ENCODE measurements at places on chromosomes 2 and 18.

DNA sequence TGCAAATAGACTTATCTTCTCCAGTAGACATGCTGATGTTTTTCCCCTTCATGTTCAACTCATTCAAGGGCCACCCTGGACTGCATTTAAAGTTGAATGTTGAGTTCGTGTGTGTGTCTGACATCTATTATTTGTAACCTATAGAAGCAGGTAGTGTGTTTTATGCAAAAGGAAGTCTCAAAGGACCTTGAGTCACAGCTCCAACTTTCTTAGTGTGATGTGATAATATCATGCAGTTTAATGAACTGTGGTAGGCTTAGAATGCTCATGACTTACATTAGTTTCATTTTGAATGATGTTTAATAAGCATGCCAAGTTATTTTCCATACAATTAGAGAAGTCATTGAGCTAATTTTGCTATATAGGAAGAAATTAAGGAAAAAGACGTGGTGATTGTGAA lies 67.9 kb downstream of the CERS6 start:
- DNase-seq = no peak

DNA sequence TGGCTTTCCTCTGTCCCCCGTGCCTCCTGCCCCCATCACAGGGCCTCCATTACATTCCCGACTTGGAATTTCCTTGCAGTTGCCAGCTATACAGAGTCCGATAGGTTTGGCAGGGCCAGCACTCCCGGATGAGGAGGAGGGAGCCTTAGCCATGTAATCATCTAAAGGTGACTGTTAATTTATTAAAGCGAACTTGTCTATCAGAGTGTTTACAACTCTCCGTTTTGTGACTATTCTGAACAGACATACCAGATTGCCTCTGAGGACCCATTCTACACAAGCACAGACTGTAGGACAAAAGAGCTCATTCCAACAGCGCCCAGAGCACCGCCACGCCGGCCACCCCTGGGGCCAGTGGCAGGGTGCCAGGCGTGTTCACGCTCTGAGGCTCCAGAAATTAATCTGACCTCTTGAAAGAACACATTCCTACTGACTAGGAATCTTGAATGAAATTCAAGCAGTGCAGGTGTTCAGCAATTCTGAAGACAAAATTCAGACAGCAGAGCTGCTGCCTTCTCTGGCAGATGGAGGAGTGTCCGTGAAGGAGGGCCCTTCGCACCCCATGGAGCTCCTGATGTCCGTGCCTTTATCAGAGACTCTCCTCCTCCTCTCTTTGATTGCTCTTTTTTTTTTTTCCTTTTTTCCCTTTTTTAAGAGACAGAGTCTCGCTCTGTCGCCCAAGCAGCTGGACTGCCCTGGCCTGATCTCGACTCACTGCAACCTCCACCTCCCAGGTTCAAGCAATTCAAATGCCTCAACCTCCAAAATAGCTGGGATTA lies 58.1 kb upstream of the RALBP1 start:
- DNase-seq = no peak

DNA sequence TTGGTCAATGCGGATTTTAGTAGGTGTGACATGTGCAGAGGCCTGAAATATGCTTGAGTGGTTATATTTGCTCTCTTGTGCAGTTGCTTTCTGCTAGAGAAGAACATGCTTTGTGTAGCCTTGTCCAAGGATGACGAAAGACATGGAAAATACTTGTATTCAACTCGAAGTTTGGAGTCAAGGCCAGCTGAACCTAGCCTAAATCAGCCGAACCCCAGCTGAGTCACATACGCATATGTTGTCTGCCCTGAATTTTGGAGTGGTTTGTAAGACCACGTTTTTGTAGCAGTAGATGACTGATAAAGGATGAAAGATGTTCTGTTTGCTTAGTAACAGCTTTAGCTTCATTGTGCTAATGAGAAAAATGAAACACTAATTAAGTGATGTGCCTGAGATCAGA lies 22.5 kb upstream of the SPAG16 start:
- DNase-seq = no peak

- no peak for DNase-seq
Measured at GRCh38 chr2:123451542-123451941, 573.5 kb upstream of the CNTNAP5 start.

DNA sequence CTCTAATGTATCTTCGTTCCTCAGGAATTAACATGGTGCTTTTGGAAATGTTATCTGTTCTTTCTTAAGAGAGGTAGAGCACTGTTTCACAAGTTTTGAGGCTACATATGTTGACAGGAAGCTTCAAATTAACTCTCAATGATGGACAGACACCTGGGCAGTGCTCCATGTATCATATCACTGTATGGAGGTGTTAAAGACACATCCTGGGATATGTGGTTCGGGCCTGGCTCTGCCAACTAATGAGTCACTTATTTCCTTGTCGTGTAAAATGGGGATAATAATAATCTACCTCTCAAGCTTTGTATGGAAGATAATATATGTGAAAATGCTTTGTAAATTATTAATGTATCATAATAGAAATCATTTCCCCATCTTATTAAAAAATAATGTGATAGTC lies 90.2 kb downstream of the PARD3B start:
- no peak for DNase-seq

- no peak for DNase-seq
Measured at GRCh38 chr2:237642038-237642734, 14.8 kb downstream of the LRRFIP1 start.

GRCh38 chr2:240300261-240300821 lies 135.1 kb upstream of the GPC1 start:
- no peak for DNase-seq

DNA sequence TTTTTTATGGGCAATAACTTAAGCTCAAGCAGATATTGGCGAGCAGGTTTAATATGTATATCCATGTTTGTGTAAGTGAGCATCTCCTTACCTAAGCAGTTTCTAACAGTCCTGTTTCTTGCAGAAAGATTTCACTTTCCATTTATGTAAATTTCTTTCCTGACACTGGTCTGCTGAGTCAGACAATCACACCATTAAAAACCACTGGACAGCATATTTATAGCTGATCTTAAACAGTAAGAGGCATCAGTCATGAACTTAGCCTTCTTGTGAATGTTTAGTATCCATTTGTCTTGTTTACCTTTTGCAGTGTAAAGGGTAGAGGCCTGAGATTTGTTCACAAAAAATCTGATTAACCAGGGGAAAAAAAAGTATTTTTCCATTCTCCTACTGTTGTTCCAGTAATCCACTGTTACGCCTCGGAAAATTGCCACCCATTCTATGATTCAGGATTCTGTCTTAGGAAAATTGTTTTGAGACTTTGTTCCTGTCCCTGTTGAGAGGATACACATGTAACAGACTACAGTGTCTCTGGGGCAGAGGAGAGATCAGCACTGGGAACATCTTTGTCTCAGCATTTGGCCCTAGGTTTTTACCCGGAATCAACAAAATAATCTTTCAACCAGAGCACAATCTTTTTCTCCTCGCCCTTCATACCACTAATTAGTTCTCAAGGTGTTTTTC lies 521.0 kb upstream of the NRP2 start:
- no peak for DNase-seq

- DNase-seq = no peak
Measured at GRCh38 chr2:225457482-225457881, 58.0 kb downstream of the NYAP2 start.

- no peak for DNase-seq
Measured at GRCh38 chr2:65782996-65783650, 350.7 kb upstream of the SPRED2 start.

- no peak for DNase-seq
Measured at GRCh38 chr2:207868855-207869596, 99.3 kb upstream of the FZD5 start.

All from stimulated activated effector memory CD8-positive, alpha-beta T cell treated with anti-CD3 and anti-CD28 coated beads, Interleukin-12 subunit alpha, Interleukin-12 subunit beta, amount 100 ng/mL, for 72 hours (primary cell).